NCI-H774 (cell line): ENCODE measurements at places on chromosomes 7 and 10.

DNA sequence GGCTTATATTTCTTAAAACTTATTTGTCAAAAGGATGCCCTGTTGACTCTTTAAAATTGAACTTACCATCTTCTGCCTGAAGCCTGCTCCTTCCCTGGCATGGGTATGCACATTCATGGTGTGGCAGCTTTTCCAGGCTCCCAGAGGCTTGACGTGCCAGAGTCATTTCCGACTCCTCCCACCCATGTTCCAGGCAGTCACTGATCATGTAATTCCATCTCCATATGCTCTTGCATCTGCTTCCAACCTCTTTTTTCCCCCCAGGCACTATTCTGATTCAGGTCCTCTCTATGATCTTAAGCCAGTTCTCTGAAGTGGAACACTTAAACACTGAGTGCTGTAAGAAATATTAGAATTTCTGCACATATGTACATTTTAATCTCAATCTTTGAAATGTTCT lies 82.2 kb downstream of the CFAP58 start:
- DNase-seq, result no peak

DNA sequence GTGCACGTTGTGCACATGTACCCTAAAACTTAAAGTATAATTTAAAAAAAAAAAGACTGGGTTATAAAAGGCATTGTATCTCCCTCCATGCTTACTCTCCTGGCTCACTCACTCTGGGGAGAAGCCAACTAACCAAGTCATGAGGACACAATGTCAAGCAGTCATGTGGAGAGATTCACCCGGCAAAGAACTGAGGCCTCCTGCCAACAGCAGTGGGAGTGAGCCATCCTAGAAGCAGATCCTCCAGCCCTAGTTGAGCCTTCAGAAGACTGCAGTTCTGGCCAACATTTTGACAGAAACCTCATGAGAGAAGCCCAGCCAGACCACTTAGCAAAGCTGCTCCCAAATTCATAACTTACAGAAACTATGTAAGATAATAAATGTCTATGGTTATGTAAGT lies 521.7 kb upstream of the FZD8 start:
- no peak for DNase-seq

- DNase-seq, result peak; percentile 53
Measured at GRCh38 chr7:77917500-77918262, 119.1 kb downstream of the PHTF2 start.

DNA sequence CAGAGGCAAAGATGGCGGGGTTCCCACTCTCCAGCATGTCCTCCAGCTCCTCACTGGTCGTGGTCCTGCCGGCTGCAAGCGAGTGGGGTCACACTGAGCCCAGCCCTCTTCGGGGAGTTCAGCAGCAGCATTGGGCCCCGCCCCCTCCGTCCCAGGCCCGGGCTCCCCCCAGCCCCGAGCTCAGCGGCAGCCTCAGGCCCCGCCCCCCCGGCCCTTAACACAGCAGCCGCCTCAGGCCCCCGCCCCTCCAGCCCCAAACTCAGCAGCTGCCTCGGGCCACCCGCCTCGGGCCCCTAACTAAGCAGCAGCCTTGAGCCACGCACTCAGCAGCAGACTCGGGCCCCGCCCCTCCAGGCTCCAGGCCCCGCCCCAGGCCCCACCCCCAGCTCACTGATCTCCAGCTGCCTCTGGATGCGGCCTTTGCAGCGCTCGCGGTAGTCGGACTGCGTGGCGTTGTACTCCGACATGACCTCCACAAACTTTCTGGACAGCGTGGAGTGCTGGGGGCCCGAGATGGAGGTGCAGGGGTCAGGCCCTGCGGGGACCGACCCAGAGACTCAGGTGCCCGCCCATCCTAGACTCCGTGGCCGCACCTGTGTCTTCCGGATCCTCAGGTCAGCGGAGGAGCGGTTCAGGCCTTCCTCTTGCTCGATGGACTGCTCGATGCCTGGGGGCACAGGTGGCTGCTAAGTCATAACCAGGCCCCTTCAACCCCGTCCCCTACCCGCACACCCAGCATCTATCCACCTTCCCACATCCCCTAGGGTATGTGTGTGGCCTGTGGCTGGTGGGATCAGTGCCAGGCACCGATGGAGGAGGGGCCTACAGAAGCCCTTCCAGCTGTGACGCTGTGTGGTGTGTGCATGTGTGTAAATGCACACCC lies 15.5 kb downstream of the STX1A start:
- no peak for DNase-seq

DNA sequence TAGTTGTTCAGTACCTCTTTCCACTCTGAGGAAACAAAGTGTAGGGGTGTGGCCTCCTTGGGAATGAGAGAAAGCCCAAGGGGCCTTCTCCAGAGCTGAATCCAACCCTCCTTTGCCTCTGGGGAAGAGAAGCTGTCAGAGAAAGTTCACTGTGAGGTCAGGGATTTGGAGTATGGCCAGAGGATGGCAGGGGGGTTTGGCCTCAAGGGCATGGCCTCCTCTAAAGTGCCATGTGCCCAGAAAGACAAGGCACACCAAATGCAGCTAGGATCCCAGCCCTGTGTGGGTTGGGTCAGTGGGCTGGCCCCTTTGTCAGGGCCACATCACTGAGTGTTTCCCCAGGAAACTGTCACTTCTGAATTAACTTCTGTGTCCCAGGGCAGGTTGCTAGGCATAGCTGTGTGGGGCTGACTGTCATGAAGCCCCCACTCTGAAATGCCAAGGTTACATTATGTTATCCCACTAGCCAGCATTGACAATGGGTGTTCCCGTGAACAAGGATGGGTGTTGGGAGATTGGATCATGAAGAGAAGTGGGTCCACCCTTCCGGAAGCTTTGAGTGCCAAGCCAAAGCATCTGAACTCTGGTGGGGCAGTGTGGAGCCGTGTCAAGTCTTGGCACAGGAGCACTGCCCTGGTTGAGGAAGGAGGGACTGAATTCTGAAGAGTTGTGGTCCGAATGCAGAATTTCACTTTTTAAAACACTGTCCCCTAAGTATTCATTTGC lies 123.3 kb downstream of the ZMIZ1 start:
- no peak for DNase-seq

GRCh38 chr7:121385056-121385799 lies 10.9 kb downstream of the FAM3C start:
- DNase-seq, result no peak

- DNase-seq, result no peak
Measured at GRCh38 chr7:18685971-18686370, 190.4 kb downstream of the HDAC9 start.

GRCh38 chr10:46528675-46529615 lies 27.5 kb downstream of the GPRIN2 start:
- no peak for DNase-seq

DNA sequence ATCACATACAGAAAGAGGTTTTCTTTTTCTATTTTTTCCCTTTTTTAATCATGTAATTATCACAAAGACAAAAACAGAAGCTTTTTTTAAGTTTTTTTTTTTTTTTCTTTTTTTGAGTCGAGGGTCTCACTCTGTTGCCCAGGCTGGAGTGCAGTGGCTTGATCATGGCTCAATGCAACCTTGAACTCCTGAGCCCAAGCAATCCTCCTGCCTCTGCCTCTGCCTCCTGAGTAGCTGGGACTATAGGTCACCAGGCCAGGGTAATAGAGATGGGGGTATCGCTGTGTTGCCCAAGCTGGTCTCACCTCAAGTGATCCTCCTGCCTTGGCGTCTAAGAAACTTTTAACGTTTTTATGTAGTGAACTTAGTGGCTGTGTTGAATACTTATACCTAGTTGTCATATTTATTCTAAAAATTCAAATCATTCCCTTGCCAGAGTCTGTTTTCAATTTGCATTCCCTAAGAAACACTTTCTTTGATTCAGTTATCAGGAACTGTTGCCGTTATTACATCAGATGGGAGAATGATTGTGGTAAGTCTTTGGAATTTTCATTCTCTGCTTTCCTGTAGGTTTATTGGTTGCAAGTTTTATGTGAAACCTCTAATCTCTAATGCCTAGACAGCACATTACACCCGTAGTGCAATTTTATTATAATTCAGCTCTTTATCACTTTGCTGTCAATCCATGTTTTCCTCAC lies 1.3 kb downstream of the LSM8 start:
- DNase-seq, result no peak

DNA sequence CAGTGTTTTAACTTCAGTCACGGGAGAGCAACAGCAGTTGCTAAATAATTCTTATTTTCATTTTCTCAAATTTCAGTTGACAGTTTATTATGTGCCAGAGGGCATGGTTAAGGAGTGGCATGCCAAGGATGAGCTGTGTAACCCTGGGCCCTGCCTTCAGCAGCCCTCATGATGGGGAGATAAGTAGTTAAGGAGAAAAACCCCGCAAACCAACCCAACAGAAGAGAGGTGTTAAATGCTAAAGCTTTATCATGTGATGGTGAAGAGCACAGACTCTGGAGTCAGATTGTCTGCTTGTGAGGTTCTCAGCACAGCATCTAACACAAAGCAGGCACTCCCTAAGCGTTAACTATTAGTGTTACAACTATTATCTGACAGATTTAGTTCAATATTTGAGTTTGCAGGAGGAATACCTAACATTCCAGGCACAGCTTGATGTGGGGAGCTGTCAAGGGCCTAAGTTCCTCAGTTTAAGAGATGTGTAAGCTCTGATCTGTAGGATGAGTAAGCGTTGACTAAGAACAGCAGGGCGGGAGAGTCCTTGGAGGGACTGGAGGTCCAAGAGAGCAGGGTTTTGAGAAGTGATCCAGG lies 29.6 kb downstream of the STAM start:
- DNase-seq, result no peak

GRCh38 chr10:71606257-71607081 lies 113.1 kb downstream of the C10orf105 start:
- no peak for DNase-seq

- DNase-seq, result no peak
Measured at GRCh38 chr10:63464402-63465292, 1.1 kb downstream of the JMJD1C start.

GRCh38 chr10:92404612-92405418 lies 113.8 kb downstream of the MARCHF5 start:
- no peak for DNase-seq

- DNase-seq, result no peak
Measured at GRCh38 chr10:124632566-124632965, 111.6 kb downstream of the FAM53B start.

DNA sequence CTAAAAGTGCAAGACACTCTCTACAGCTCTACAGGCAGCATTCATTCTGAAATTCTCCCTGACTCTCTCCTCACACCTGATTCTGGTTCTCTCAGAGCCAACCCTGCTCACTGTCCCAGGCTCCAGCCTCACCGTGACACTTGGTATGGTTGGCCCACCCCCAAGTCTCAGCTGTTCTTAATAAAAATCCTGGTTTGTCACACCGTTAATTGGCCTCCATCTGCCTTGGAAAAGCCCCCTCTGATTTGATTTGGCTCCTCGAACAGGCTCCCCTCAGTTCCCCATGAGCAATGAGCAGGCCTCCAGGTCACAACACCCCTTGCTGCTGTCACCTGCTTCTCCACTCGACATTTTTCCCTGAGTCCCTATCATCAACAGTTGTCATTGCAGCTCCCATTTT lies 507.3 kb upstream of the AUTS2 start:
- DNase-seq, result no peak

DNA sequence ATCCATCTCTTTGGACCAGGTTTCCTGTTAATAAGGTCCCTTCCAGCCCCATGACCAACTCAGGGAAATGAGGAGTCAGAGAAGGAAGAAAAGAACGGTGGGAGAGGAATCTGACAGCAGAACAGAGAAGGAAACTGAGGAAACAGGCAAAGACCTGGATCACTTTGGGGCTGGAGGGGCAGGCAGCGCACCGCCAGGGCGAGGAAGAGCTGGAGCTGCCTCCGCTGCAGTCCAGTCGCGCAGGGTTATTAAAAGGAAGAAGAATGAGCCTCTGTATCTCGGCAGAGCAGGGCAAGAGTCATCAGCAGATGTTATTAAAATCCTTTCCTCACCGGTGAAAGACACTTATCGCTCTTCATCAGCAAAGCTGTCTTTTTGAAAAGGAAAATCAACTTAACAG lies 37.7 kb upstream of the R3HCC1L start:
- DNase-seq, result no peak

GRCh38 chr10:119803264-119803663 lies 69.4 kb downstream of the MCMBP start:
- DNase-seq, result no peak

DNA sequence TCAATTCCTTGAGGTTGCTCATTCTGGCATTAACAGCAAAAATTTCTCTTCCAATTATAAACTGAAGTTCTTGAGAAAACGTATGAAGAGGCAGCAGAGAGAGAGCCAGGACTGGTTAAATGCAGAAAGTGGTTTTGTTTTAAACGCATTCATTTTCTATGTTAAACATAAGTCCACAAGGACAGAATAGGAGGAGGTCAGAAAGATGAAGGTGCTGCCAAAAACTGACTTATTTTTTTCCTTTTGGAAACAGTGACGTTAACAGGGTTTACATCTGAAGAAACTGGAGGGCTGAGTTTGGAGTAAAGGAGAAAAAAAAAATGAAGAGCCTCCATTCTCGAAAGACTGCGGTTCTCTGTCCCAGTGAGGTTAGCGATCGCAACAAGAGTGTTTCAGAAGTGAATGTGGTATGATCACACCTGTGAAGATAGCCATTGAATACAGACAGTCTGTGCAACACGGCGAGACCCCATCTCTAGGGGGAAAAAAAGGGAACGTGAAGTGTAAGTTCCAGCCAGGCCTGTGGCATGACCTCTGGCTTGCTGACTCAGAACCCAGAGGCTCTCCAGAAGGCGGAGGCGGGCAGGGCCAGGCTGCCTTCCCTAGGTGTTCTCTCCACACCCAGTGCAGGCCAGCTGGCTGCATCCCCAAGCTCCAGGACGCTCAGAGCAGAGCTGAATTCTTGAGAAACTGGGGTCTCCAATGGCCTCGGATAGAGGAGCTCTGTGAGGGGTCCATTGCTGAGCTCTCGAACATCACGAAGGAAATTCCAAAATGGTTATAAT lies 84.0 kb downstream of the CHST15 start:
- DNase-seq, result no peak

GRCh38 chr7:30309842-30310435 lies 25.5 kb downstream of the ZNRF2 start:
- no peak for DNase-seq

GRCh38 chr7:70446448-70447143 lies 685.3 kb upstream of the GALNT17 start:
- DNase-seq, result no peak

GRCh38 chr7:133562621-133563020 lies 309.7 kb downstream of the EXOC4 start:
- no peak for DNase-seq

DNA sequence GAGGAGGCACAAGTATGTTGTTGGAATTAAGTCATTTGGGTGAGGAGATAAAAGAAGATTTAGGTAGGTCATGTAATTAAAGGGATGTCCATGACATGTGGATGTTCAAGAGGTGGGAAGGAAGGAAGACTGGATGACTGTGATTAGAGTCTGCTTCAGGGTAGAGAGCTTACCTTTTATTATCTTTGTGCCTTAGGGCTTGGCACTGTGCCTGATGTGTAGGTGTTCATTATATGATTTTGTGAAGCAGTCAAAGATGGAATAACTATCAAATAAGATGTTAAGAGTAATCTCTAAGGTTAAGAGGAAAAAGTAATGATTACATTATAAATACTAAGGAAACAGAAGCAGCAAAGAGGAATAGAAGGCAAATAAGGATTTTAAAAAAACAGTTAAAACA lies 97.8 kb downstream of the CDK14 start:
- no peak for DNase-seq

GRCh38 chr7:138654616-138655015 lies 46.5 kb downstream of the SVOPL start:
- DNase-seq, result no peak

- peak; percentile 71 for DNase-seq
Measured at GRCh38 chr7:98753989-98754479, 115.8 kb downstream of the TMEM130 start.
